ENCODE measurements at places on chromosomes 6 and 20.
A peak's percentile ranks its signal among the peaks of the same experiment; 100 is the strongest.

- DNase-seq, result no peak
Observed at GRCh38 chr20:31633339-31633914, 4.3 kb upstream of the COX4I2 start.

DNA sequence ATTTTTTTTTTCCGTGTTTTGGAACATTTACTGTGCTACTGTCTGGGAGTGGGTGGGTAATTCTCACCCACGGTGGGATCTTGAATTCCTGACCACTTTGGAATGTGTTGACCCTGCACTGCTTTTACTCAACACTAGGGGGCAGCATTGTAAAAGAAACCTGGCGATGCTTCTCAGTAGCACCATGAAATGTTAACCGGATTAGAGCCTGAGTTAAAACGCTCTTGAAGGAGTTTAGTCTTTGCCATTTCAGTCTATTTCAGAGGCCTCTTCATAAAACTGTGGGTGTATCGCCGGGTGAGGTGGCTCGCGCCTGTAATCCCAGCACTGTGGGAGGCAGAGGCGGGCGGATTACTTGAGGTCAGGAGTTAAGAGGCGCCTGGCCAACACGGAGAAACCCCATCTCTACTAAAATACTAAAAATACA, 114.4 kb upstream of the PRND start:
- peak; percentile 36 for DNase-seq

DNA sequence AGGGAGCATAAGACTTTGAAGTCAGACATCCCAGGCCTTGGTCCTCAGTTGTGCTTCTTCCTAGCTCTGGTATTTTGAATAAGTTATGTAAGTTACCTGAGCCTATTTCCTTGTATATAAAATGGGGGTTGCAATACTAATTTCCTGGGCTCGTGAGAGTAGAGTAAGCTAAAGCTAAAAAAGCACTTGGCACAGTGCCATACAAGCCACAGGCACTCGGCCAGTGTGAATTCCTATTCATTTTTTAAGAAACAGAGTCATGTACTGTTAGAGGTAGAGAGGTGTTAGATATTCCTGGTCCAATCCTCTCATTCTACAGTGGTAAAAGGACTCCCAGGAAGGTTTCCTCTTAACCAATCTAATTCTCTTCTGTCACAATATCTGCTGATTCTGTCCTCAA, 79.6 kb upstream of the EPB41L1 start:
- DNase-seq, result no peak

GRCh38 chr6:105644073-105644489, 241.2 kb upstream of the PREP start:
- DNase-seq, result no peak

- peak; percentile 34 for DNase-seq
Observed at GRCh38 chr6:117616391-117617209, 14.3 kb upstream of the GOPC start.

GRCh38 chr6:36463676-36464075, 20.9 kb downstream of the KCTD20 start:
- DNase-seq, result no peak

DNA sequence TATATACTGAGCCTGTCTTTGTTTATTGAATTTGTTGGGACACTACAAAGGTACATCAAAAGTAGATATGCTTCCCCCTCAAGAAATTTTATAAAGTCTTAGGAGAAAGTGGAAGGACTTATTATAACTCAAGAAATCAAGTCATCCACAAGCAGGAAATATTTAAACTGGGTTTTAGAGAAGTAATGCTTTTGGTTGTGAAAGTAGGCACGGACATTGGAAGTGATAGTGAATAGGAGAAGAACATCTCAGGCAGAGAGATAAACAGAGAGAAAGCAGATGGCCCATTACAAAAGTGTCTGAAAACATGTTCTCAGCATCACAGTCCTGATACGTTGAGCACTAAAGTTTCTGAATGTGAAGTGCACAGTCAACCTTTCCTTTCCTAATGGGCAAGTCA, 415.6 kb upstream of the RNF217 start:
- DNase-seq, result no peak

GRCh38 chr6:40900791-40901190, 138.2 kb downstream of the UNC5CL start:
- no peak for DNase-seq

DNA sequence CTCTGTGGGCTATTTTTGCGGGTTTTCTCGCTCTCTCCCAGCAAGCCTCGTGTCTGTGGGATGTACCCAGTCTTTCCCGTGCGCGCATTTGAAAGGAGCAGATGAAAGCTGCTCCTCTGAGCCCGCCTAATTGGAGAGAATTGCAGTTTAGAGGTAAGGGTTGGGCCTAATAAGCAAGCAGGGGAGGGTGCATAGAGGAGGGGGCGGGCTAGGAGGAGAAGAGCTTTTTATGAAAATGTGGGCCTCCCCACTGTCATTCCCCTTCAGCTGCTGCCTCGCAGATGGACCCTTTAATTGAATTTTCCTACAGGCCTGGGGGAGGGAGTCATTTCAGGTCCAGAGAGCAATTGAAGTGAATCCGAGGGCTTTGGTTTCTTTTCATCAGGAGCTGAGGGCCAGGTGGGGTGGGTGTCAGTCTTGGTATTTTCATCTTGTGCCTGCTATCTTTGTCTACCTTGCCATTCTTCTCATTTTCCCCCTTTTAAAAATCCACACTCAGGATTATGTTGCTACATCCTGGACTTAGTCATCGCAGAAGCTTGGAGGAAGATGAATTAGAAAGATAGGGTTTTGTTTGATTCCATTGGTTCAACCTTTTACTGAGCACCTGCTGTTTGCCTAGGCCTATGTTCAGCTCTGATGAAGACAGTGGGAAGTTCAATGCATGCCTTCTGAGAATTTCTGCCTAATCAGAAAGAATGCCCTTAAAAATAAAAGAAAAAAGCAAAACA, 423.4 kb downstream of the CD83 start:
- no peak for DNase-seq

DNA sequence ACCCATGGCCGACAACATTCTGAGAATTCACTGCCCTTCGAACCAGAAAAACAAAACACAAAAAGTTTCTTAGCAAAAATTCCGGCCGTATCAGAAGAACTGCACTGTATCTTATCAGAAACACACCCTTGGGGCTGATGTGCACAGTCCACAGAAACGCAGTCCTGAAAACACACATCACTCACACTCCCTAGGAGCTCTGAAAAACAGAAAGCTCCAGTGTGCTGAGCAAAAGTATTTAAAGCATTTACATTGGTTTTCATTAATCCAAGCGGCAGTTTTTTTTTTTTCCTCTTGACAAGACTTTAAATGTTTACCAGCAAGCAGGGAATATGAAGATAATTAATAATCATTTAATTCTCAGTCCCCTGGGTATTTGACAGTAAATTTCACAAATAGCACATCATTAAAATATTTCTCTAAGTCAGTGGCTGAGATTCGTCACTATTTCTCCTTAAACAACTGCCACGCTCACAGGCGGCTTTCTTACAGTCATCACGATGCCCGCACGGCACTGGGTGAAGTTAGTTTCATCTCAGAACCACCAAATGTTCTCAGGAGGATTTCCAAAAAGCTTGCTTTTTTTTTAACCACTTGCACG, 13.3 kb downstream of the NFATC2 start:
- DNase-seq, result no peak

DNA sequence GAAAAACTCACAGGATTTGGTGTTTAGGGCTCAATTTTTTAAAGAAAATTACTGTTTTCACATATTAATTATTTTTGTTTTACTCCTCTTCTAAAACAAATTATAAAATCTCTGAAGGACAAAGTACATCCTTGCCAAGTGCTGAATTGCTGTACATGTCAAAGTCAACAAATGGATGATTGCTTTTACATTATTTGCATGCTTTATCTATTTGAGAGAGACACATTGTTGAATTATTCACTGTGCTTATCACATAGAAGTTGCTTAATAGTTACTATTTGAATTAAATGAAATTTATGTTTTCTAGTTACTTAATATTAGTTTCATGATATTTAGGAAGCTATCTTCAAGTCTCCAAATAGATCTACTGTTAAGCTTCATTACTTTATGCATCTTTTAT, 318.6 kb upstream of the PTCHD4 start:
- DNase-seq, result no peak

DNA sequence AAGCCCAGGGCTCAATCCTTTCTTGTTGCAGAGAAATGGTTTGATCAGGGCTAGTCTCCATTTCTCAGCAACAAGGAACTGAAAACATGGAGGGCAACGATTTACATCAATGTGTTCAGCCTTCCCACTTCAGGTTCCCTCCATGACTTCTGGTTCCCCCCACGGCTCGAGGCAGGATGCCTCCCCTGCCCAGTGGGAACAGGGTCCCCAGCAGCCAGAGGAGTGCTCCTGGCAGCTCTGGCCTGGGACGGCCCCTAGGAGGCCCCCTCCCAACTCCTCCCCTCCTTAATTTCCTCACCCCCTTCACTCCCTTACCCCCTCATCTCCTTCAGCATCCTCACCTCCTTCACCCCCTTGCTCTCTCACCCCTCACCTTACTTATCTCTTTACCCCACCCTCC, 283.8 kb downstream of the CDC5L start:
- DNase-seq, result no peak

- no peak for DNase-seq
Observed at GRCh38 chr6:115896538-115897129, 164.1 kb downstream of the FRK start.

DNA sequence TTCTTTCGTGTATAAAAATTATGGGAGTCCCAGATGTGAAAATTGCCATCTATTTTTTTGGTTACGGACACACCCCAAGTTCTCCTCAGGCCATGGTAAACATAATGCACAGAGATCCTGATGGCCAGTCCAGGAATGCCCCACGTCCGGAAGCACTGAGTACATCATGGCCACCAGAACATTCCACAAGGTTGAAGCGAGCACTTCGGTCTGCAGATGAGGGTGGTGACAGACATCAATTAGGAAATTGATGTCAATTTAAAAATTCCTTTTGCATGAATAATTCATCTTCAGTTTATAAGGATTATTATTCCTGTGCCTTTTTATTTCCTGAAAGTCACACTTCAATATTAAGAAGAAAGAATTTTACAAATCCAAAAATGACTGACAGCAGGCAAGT, 13.2 kb upstream of the EXOC2 start:
- no peak for DNase-seq

- no peak for DNase-seq
Observed at GRCh38 chr6:22752522-22752921, 183.2 kb downstream of the HDGFL1 start.

- no peak for DNase-seq
Observed at GRCh38 chr20:59777331-59777725, 156.1 kb downstream of the SYCP2 start.

DNA sequence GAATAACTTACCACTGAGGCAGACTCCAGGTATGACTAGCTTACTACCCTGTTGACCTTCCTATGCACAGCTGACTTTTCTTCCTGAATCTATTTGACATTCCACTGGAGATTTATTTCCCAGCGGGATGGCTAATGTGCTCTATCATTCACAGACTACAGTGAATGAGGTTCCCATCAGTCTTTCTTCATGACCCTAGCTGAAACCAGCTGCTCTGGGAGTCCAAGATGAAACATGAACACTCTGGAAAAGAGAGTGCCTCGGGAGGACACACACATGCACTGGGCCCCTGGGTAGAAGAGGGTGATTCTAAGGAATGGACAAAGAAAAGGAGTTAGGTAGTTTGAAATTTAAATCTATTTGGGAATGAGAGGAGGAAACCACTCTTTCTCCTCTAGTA, 82.6 kb upstream of the DST start:
- no peak for DNase-seq

GRCh38 chr6:147407571-147407970, 100.9 kb upstream of the SAMD5 start:
- no peak for DNase-seq

DNA sequence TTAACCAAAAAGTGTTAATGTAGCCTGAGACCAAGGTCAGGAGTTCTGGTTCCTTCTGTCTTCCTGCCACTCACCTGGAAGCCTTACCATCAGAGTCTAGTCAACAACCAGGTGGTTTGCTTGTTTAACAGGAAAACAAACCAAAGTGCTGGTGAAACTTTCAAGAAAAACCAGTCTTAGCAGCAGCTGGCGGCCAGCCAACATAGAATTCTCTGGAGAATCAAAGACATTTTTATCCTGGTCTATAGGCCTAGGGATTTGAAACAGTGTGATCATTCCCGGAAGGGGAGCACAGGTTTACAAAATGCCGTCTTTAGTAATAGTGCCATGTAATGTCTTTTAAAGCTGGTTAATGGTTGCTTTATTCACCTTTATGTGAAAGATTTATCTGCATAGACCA, 146.6 kb upstream of the AKIRIN2 start:
- DNase-seq, result no peak

- DNase-seq, result no peak
Observed at GRCh38 chr6:33722103-33722623, 10.7 kb upstream of the UQCC2 start.

GRCh38 chr6:129835691-129836090, 25.4 kb downstream of the TMEM244 start:
- no peak for DNase-seq

DNA sequence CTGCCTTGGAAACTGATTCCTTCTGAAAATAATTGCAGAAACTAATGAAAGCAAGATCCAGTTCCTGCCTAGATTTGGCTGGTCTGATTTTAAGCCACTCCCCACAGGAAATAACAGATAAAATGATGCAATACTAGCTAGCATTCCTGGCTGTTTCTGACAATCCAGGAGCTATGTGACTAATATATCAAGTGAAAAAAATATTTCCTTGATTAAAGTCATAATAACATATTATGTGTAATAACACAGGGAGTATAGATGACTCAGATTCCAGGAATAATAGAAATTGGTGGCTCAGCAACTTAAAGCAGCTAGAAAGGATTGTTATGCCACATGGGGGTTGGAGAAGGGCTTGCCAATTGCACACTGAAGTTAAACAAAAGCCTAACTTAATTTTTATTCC, 182.7 kb upstream of the SALL4 start:
- DNase-seq, result no peak

DNA sequence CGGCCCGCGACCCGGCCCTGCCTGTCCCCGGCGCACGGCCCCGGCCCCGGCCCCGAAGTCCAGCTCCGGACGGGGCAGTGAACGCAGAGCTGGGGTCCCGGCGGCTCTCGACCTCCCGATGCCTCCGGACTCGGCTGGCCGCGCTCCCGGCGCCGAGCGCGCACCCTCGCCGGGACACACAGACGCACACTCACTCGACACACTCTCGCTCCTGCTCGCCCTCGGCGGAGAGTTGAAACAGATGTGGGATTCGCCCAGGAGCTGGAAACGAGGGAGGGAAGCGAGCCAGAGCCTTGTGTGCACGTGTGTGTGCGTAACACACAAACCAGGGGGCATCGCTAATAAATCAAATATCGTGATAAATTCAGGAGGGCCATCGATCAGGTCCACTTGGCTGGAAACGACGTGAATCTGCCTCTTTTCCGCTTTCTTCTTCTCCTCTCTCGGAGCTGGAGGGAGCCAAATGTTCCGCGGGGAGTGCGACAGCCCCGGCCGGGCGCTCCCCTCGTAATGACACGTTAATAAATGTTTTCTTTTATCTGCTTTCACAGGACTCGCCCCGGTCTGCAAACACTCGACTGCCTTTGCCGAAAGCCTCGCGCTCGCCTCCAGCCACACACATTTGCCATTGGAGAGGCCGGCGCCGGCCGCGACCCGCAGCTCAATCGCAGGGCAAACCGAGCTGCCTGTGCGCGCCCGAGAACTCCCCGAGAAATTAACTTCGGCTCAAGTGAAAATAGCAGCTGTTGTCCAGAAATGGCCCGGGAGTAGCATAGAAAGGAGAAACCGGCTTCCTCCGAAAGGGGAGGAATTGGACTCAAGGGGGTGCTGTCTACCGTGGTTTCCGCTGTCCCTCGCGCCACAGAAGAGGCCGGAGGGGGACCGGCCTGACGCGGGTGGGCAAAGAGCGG, 828 bp upstream of the SULF2 start:
- DNase-seq, result no peak

GRCh38 chr6:73525546-73526330, 4.9 kb upstream of the EEF1A1 start:
- DNase-seq, result no peak

GRCh38 chr20:14710951-14711350, 373.5 kb upstream of the FLRT3 start:
- DNase-seq, result no peak

Data from effector memory CD4-positive, alpha-beta T cell (primary cell).